Stimulated activated CD4-positive, alpha-beta T cell treated with anti-CD3 and anti-CD28 coated beads, Interleukin-2, amount 100 ng/mL, for 24 hours (primary cell): ENCODE measurements at places on chromosomes 12 and 14.

GRCh38 chr12:6037459-6037858 lies 87.0 kb downstream of the VWF start:
- no peak for DNase-seq

DNA sequence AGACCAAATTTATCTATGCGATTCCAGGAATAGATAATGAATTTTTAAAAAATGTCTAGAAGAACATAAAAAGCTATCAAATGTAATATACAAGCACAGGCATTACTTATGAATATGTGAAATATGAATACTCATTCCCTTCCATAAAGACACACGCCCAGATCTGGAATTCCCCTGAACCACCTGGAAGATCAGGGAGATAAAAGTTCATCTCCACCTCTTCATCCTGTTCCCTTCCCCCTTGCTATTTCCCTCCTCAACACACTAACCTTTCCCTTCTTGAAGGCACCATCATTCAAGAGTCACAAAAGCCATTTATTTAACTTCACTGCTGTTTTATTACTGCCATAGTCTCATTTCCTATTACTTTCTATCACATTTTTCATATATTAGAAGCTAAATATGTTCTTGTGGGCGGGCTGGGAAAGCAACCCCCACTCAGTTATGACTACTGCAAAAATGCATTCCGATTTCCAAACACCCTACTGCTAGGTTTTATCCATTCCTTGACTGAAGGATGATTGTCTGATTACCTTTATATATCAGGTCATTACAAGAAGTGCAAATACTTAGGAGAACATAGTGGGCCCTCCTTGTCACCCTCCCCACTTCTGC lies 16.1 kb downstream of the FGD6 start:
- DNase-seq, result no peak

- DNase-seq, result no peak
Measured at GRCh38 chr14:74638966-74639365, 26.9 kb upstream of the LTBP2 start.

GRCh38 chr12:62605981-62606380 lies 139.4 kb downstream of the MON2 start:
- DNase-seq, result no peak

DNA sequence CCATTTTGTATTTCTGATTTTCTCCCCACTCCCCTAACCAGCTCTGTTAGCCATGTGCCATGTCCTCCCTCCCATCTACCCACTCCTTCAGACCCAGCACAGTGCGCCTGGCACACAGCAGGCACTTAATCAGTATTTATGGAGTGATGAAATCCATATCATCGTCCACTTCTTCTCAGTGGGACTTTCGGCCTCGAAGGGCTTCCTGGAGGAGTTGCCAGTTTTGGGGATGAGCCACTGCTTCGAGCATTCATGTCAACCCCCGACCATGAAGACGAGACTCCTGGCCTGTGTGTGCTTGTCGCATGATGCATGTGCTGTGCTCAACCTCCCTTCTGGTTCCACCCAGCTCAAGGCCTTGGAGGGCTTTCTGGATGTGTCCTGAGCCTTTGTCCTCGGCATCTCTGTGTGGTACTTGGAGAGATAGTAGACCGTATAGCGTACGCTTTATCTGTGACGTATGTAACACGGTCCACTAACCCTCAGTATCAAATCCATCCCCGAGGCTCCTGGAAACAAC lies 119.5 kb upstream of the RTL1 start:
- DNase-seq, result no peak

- no peak for DNase-seq
Measured at GRCh38 chr14:78043349-78043748, 126.8 kb upstream of the NRXN3 start.

GRCh38 chr12:28543021-28543890 lies 353.0 kb downstream of the CCDC91 start:
- DNase-seq, result no peak

- DNase-seq, result peak; percentile 50
Measured at GRCh38 chr12:107670999-107671643, 14.5 kb upstream of the PWP1 start.

DNA sequence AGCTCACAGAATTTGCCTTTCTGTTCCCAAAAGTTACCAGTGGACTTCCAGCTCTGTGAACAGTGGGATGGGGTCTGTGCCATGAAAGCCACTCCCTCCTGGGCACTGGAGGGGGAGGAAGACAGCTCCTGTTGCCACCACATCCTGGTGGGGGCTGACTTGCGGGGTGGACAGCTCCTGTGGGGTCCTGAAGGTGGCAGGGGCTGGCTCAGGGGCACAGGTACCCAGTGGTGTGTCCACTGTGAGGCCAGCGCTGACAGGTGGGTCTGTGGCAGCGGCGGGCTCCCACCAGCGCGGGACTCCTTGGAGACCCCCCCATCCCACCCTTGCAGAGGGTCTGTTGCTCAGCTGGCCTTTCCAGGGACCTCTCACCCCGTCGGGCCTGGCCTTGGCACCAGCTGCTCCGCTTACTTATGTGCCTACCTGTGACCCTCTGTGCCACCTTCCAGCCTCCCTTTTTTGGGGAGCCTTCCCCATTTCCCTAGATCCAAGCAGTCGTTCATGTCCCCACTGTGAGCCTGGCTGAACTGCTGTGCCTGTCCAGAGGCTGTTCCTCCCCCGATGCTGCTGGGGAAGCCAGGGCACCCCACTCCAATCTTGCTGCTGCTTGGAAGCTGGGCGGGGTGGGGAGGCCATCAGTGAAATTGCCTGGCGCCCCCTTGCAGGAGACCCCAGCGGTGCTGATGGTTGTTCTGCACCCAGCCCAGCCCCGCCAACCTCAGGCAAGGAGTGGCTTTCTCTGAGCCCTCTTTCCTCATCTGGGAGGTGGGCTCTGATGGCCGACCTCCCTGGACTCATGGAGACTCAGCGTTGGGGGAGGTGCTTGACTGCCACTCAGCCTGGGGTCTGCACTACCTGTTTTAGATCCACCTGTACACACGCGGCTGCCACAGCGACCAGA lies 2.2 kb downstream of the TEDC1 start:
- no peak for DNase-seq

DNA sequence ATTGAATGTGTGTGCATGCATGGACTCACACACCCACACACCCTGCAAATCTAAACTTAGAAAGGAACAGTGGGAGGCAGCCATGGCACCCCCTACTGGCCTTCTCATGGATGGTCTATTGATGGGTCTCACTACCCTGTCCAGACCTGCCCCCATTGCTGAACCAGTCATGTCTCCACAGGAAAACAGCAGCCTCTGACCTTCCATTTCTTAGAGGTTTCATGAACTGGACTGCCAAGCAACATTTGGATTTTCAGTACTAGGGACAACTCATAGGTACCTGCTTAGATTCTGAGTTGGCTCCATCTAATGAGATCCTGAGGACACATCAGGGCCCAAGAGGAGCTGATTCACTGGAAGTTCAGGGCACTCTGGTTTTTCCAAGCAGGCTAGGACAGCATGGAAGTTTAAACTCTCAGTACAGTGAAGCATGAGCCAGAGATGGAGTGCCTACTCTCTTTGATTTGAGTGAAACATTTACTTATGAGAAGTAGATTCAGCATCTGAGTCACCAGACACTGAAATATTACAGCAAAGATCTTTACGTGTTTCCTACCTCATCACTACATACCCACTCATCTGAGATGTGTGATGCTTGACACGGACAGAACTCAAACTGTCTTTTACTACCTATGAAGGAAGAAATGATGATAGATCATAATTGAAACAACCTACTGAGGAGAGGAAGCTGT lies 98.9 kb upstream of the PLEKHG7 start:
- DNase-seq, result peak; percentile 23

- DNase-seq, result peak; percentile 6
Measured at GRCh38 chr14:102590667-102591099, 1.8 kb upstream of the RCOR1 start.

- DNase-seq, result no peak
Measured at GRCh38 chr12:53586745-53587144, 39.4 kb downstream of the ATF7 start.

GRCh38 chr12:124830306-124830705 lies 33.4 kb downstream of the SCARB1 start:
- DNase-seq, result no peak

GRCh38 chr12:12583510-12584178 lies 21.0 kb upstream of the DUSP16 start:
- DNase-seq, result no peak

GRCh38 chr12:65896743-65897142 lies 72.5 kb downstream of the HMGA2 start:
- DNase-seq, result no peak

DNA sequence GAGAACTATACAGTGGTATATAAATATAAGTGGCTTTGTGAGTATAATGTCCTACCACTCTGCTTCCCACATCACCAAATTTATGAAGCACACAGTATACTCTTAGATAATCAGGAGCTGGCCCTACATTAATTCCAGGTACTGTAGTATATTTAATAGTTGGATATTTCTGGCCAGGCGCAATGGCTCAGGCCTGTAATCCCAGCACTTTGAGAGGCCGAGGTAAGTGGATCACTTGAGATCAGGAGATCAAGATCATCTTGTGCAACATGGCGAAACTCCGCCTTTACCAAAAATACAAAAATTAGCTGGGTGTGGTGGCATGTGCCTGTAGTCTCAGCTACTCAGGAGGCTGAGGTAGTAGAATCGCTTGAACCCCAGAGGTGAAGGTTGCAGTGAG lies 104.0 kb downstream of the FOXA1 start:
- no peak for DNase-seq

GRCh38 chr12:92471551-92471950 lies 231.2 kb upstream of the PLEKHG7 start:
- no peak for DNase-seq

DNA sequence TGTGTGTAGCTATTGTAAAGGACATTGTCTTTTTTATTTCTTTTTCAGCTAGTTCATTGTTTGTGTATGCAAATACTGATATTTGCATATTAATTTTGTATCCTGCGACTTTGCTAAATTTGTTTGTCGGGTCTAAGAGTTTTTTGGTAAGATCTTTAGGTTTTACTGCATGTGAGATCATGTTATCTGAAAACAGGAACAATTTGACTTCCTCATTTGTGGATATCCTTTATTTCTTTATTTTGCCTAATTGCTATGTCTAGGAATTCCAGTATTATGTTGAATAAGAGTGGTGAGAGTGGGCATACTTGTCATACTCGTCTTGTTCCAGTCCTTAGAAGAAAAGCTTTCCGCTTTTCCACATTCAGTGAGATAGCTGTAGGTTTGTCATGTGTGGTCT lies 28.8 kb downstream of the SIX4 start:
- DNase-seq, result no peak

GRCh38 chr14:44589180-44589579 lies 82.1 kb upstream of the FSCB start:
- DNase-seq, result no peak

DNA sequence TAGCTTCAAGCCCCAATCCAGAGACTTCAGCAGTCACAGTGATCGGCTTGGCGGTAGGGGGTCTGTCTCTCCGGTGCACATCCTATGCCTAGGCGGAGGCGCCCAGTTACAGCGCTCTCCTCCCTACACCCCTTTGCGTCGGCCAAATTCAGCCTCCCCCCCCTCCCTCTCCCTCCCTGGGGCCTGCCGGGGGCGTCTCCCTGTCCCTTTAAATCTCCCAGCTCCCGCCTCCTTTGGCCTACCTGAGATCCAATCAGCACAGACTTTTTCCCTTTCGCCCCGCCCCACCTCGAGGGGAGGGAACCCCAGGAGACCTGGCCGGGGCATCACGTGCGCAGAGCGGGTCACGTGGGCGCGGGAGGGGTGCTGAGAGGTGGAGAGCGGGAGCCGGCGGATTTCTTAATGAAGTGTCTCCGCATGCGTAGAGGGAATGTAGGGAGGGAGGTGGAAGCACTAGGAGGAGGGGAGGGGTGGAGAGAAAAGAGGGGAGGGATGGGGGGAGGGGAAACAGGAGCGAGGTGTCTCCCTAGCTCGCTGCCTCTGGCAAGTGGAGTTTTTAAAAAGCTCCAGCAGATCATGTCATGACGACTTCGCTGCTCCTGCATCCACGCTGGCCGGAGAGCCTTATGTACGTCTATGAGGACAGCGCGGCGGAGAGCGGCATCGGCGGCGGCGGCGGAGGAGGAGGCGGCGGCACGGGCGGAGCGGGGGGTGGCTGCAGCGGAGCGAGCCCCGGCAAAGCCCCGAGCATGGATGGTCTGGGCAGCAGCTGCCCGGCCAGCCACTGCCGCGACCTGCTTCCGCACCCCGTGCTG lies at the start of gene HOXC13:
Gene HOXC13 (plus strand): TSS at position 506 of the 815 bp plus-strand sequence. CDS start 76 bp downstream, at position 582.
- DNase-seq, result peak; percentile 70

DNA sequence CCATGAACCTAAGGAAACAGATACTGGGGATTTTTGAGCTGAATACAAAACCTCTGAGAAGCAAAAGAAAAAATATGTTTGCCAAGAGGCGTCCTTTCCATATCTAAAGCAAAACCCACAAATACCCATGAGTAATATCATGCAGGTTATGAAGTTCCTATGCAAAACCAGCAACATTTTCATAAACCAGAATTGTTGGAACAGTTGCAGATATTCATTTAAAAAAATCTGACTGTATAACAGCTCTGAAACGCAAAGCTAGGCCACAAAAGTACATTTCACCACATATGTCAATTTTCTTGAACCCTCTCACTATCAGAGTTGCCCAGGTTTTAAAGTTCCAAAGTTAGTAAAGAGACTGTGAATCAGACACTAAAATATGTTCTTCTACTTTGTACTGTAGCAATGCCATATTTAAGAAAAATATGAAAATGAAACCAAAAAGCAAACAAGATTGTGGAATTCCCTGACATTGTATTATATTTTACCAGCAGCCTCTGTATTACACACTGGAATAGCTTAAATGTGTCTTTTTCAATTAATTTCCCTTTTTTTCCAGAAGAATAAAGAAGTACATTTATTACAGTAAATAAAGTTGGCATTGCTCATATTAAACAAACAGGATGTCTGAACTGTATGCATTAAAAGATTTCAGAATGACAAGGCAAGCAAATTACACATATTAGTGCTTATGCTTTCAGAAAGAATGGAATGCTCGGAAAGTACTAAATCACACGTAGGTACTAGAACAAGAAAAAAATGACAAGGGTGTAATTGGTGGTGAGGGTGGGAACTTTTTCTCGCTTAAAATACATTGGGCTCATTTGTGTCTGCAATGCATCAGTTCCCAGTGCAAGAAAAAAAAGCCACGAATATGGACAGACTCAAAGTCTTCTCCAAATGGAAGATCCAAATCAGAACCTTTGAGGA lies 33.6 kb upstream of the HIF1A start:
- DNase-seq, result no peak

DNA sequence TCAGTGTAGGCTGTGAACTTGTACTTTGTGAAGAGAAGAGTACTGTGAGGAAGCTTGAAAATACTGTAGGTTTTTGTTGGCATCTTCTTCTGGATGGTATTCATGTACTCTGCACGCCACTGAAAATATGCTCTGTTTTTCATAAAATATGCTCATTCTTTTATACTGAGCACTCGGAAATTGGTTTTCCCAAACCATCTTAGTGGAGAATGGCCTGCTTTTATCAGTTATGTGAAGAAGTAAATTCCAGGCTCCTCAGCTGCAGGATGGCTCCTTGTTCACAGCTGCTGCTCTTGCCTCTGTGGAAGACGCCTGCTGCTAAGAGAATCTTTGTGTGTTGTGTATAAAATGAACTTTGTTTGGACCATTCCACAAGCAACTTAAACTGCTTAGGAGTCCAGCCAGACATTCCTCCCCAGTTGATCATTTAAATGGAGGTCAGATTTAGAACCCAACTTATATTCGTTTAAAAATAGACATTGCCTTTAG lies 443.5 kb upstream of the RGS6 start:
- no peak for DNase-seq
